ENCODE measurements at places on chromosomes 6 and 20. TPM values are rescaled to one million over a fixed set of nuclear protein-coding genes. Genes with fewer than 3 reads are reported as not detected.

The RFX6 gene
- total RNA-seq, result not detected

The PRSS35 gene
- 2.4 TPM for total RNA-seq

The SAPCD1 gene
- total RNA-seq, result not detected

The PROCR gene
- 13.1 TPM for total RNA-seq

The FOXA2 gene
- total RNA-seq, result not detected

Data from cerebellum (tissue), 4 donors.